ENCODE measurements at places on chromosomes 16 and 17.

DNA sequence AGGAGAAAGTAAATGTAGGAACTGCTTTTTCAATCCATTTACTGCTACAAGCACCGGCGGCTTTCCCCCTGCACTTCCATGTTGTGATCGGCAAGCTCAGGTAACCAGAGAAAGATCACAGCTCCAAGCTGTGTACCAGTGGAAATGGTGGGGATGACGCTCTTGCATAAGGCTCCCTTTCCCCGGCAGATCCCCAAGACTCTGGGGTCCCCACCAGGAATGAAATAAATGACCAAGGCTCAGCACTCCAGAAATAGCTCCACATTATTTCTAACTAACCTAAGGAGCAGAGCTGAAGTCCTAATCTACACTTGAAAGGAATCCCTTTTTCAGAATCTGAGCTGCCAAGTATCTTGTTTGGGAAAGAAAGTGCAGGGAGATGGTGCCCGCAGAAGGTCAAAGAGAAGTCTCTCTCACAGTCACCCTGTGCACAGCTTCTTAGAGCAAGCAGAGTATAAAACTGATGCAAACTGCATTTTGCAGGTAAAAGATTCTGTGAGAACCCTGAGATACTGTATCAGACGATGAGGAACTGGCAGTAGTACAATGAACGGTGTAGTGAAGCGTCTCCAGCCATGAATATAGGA is 11.1 kb downstream of the GRB2 start:
- no peak for DNase-seq

- no peak for DNase-seq
Observed at GRCh38 chr16:85649411-85650134, 36.5 kb downstream of the GSE1 start.

- no peak for DNase-seq
Observed at GRCh38 chr17:50221266-50221863, 19.9 kb upstream of the COL1A1 start.

GRCh38 chr16:30184891-30185682 is 1.7 kb downstream of the CORO1A start:
- DNase-seq = no peak

DNA sequence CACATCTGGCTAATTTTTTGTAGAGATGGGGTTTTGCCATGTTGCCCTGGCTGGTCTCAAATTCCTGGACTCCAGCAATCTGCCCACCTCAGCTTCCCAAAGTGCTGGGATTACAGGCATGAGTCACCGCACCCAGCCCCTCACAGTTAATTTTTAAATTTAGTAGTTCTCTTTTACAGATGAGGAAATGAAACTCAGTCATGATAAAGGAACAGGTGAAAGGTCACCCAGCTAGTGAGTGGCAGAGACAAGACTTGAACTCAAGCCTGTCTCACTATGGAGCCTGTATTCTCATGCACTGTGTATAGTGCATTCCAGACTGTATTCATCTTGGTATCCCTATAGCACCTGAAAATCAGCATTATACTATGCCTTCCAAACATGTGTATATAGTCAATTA is 77.1 kb upstream of the WSB1 start:
- no peak for DNase-seq

GRCh38 chr16:57318240-57318970 is 33.9 kb upstream of the PLLP start:
- DNase-seq = no peak

GRCh38 chr17:50265212-50265611 is 9.1 kb upstream of the TMEM92 start:
- no peak for DNase-seq

- no peak for DNase-seq
Observed at GRCh38 chr17:44473367-44473766, 29.8 kb downstream of the GPATCH8 start.

GRCh38 chr16:48542020-48542473 is 67.9 kb downstream of the N4BP1 start:
- no peak for DNase-seq

- no peak for DNase-seq
Observed at GRCh38 chr17:19533718-19534561, at the start of gene SLC47A1. Gene SLC47A1, plus strand, starts transcription at chr17:19533854. Its CDS starts 86 bp downstream, at chr17:19533940.

DNA sequence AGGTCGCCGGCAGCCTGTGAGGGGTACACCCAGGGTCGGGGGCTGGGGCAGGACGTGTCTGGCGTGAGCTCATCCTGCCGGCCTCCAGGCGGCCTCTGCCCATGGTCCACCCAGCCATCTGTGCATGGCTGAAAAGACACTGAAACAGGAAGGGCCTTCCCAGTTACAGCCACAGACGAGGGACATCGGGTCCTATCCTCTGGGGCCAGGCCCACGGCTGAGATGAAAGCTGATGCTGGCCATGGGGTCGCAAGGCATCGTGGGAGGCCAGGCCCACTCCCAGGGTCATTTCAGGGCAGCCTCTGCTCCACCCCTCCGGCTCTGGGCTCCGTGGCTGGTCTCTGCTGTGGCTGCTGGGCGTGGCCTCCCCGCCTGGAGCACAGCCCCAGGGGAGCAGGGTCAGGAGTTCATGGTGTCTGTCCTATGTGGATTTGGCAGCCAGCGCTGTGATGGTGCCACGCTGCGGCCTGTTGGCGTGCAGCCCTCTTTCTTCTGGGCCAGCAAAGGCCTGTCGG is 16.6 kb upstream of the ATP6V0C start:
- no peak for DNase-seq
